ENCODE measurements at places on chromosomes 2 and 18. TPM values are rescaled to one million over a fixed set of nuclear protein-coding genes. Genes with fewer than 3 reads are reported as not detected.

DNA sequence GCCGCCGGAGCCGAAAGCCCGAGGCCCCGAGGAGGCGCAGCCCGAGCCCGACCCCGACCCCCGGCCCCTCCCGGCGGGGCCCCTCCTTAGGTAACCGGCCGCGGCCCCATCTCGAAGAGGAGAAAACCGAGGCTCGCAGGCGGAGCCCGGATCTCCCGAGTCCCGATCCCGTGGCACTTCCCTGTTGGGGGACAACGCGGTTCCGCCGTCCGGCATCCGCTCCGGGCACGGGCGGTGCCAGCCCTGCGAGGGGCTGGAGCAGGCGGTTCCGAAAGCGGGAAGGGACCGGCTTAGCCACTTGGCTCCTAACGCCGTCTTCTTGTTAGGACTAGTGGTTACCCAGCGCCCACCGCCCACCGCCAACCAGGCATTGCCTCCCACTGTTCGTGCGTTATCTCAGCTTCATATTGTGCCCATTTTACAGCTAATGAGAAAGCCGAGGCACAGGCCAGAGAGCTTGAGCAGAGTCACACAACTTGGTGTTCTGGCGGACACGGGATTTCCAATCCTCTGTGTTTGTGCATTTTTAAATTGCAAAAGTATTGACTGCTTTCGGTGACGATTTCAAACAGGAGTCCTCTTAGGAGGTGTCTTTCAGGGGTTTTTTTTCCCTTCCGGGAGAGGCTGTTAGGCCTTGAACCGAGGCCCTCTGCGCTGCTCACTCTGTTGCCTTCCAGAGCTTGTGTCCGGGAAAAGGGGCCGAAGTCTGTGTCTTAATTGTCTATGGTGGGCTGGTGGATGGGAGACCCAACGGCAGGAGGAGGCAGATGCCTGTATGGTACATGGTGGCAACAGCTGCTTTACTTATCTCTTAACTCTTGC lies 562 bp downstream of the CENPA start:
- DNase-seq, result peak; percentile 36

- no peak for DNase-seq
Observed at GRCh38 chr2:59463426-59463825, 1090.0 kb downstream of the BCL11A start.

DNA sequence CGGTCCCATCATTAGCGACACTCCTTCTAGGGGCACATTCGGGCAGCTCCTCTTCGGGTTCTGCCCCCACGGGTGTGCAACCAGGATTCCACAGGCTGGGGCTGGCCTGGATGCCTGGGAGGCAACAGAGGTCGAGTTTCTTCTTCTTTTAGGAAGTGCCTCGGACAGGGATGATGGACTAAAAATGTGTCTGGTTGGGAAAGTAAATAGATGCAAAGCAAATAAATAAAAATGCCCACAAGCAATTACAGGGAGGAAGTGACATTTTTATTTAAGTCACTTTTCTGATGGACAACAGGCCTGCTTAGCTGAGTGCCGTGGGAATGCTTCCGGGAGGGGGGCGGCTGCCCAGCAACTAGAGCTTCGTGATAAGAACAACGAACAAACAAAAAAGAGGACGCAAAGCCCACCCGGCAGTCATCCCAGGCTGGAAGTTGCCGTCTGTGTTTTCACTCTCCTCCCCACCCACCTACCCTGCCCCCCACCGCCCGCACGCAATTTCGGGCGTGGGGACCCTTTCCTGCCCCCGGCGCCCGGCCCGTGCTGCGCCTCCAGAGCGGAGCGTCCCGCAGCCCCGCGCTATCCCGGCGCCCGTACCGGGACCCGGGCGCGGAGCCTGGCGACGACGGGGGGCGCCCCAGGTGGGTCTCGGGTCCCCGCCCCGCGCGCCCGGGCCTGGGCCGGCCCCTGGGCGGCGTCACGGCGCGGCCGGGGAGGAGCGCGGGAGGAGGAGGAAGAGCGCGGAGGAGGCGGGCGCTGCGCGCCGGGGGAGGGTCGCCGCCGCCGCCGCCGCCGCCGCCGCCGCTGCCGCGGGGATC lies 412 bp upstream of the NCK2 start:
- DNase-seq, result peak; percentile 68

GRCh38 chr2:240558236-240558761 lies 511 bp upstream of the ANKMY1 start:
- DNase-seq, result no peak

GRCh38 chr2:136025057-136025973 lies 39.9 kb upstream of the DARS1 start:
- DNase-seq, result peak; percentile 79

- peak; percentile 13 for DNase-seq
Observed at GRCh38 chr18:48026216-48026615, 95.8 kb upstream of the SMAD2 start.

DNA sequence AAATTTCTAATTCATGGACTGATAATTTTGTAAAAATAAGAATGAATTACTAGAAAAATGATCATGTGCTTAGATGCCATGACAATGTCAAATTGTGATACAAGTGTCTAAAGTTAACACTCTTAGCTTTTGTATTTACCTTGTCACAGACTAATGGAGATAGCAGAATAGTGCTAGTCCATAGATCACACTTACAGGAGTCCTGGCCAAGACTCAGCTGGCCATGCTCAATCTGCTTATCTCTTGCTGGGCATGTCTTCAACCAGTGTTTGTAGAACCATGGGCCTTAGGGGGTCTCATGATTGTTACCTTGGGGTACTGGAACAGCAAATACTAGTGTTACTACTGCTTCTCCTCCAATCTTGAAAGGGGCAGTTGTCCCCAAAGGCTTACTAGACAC lies 44.0 kb downstream of the TET3 start:
- DNase-seq, result no peak

DNA sequence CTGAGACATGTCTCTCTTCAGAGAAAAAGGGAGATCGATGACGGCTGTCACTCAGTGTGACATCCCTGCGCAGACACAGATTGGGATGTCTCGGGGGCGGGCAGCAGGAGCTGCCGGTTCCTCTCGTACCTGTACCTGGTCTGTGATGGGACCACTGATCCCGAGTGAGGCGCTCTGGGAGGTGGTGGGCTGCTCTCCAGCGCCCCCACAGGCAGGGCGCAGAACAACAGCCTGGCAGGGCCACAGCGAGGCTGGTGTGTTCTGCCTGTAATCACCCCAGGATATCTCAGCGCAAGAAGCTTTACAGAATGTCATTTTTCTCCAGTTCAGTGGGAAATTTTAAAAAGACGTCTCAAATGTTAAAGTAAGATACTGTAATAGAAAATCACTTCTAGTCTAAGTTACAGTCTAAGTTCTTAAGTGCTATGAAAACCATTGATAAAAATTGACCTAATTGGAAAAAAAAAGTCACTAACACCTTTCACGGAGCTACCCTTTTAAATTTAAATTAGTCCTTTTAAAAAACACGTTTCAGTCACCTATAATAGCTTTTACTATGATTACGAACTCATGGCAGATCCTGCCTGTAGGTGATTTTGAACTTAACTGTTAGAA lies 189.8 kb downstream of the SNTG2 start:
- peak; percentile 5 for DNase-seq

- no peak for DNase-seq
Observed at GRCh38 chr2:74076074-74076470, 71.6 kb downstream of the BOLA3 start.

DNA sequence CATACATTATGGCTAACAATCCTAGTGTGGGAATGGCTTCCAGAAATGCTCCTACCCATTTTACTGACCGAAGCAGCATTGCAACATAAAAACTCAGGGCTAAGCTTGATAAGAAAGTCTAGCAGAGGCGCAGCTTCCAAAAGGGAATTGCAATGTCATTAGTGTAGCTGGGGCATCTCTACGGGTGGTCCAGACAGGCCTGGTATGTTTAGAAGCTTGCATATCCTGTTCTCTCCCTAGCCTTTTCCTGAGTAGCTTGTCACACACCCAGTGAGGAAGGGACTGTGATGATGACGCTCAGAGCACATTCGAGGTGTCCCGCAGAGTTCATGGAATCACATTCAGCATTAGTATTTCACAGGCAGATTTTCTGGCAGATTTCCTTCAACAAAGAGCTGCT lies 38.0 kb upstream of the COL5A2 start:
- DNase-seq, result peak; percentile 29

- no peak for DNase-seq
Observed at GRCh38 chr18:32174719-32175118, 15.1 kb upstream of the MEP1B start.

GRCh38 chr2:178819992-178820391 lies 12.8 kb upstream of the TTN start:
- DNase-seq, result peak; percentile 57

DNA sequence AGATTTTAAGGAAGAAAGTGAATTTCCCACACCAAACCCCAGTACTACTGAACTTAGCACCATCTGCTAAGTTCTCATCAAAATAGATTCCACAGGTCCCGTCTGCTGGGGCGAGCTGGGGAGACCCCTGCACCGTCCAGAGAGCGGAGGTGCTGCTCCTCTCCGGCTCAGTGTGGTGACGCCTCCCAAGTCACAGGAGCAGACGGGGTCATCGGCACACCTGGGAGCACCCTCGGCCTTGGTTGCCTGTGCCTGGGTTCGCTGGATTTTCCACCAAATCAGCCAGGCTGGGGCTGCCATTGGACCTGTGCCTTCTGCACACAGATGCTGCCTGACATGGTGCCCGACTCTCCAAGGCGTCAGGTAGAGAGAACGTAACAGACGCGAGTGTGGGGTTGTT lies 141.3 kb downstream of the PXDN start:
- no peak for DNase-seq

DNA sequence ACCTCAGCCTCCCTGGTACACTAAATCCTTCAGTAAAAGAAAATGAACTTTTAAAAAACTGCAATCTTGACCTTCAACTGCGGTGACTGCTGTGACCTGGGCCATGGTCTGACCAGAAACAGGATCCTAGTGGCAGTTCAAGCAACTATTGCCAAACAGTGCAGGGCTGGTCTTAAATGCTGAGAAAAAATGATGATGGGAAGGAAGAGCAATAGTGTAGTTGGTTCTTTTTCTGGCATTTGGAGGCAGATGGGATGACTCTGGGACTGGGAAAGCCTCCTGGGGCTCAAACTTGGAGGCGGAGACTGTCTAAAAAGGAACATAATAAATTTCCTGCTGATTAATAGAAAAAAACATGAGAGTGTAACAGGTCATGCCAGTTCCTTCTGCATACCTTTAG lies 45.4 kb downstream of the CHN1 start:
- no peak for DNase-seq

- peak; percentile 75 for DNase-seq
Observed at GRCh38 chr2:33336036-33336625, 140.3 kb upstream of the RASGRP3 start.

- peak; percentile 15 for DNase-seq
Observed at GRCh38 chr2:70830366-70830765, 5.2 kb downstream of the CD207 start.

DNA sequence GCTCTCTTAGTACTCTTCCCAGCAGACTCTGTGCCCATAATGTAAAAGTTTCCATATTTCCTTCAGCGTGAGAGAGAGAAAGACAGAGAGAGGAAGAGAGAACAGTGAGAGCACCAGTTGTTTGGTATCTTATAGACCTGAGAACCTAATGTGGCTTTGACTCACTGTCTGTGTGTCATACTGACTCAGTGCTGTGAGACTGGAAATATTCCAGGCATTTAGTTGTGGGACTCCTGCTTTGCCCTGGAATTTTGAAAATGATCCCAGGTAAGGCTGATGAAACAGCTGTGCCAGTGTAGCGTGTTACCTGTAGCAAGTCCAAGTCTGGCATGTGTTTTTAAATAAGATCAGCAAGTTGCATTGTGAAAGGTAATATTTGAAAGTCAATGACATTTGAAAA lies 87.9 kb upstream of the KCNH7 start:
- no peak for DNase-seq

- DNase-seq, result no peak
Observed at GRCh38 chr2:111930409-111930808, 32.0 kb downstream of the MERTK start.

DNA sequence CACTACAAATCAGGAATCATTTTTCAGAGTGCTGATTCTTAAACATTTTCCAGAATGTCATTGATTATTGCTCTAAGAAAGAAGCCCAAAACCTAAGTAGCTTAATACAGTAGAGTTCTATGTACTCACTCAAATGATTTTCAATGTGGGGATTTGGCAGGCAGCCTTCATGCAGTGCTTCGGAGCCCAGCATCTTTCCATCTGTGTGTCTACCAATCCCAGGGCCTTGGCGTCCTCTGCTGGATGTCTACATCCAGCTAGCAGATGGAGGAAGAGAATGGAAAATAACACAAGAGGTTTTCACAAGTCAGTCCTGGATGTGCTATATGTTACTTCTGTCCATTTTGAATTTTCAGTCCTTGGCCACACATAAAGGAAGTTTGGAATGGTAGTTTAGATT lies 151.8 kb downstream of the RDH14 start:
- DNase-seq, result no peak

GRCh38 chr18:8707556-8708300 lies 2.4 kb downstream of the MTCL1 start:
- DNase-seq, result peak; percentile 55

- DNase-seq, result no peak
Observed at GRCh38 chr2:10269291-10269690, 33.4 kb upstream of the HPCAL1 start.

DNA sequence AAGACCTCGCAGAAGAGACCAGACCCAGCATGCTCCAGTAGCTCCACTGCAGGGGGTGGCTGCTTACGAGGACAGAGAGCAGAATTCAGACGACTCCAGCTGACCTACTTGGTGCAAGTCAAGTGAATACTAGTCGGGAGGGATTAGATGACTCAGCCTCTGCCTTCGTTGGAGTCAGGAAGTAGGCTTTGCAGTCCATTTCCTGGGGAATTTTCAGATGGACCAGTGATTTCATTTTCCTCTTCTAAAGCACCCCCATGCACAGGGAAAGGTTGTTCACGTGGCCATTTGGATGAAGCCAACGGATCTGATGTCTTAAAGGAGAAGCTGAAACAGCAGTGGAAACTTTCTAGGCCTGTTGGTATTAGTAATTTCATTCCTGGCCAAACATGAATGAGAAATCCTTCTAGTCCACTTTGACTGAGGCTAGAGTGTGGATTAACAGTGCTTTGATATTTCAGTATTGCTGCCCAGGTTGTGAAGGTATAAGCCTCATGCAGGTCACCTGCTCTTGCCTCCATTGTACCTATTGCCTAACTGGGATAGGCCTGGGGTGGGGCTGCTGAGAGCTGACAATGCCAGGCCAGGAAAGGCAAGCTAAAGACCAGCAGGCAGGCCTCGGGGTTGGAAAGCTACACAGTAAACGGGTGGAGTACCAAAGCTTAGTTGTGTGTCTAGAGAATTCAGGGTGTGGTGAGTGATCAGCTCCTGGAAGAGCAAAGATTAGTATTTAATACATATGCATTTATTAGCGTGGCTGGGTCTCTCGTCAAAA lies 117.6 kb upstream of the FOSL2 start:
- DNase-seq, result peak; percentile 99

GRCh38 chr2:43358410-43359201 lies 132.2 kb upstream of the ZFP36L2 start:
- DNase-seq, result no peak

The SLC5A7 gene
- total RNA-seq, result not detected

The TLX2 gene
- not detected for total RNA-seq

The NDUFAF7 gene
- total RNA-seq, result 11.3 TPM

The MORN2 gene
- 8.7 TPM for total RNA-seq

The MAP2 gene
- total RNA-seq, result 6.0 TPM

The RASGRP3 gene
- 202 TPM for total RNA-seq

The GCG gene
- not detected for total RNA-seq

The KLHL30 gene
- not detected for total RNA-seq

The UGT1A3 gene
- not detected for total RNA-seq

The MBD1 gene
- total RNA-seq, result 68.7 TPM

The ARHGAP28 gene
- 4.3 TPM for total RNA-seq

All from dermis blood vessel endothelial cell (primary cell).